H1 (cell line): ENCODE measurements at places on chromosomes 7 and 10. TPM values are rescaled to one million over a fixed set of nuclear protein-coding genes. Genes with fewer than 3 reads are reported as not detected.

Gene HERPUD2
- 15.6 and 18.3 TPM in 2 replicates for total RNA-seq

Gene TAS2R39
- total RNA-seq: not detected in 2 replicates

Gene INPP5F
- 97.9 and 101 TPM in 2 replicates for total RNA-seq

Gene TMEM236
- 0.07 and 0.11 TPM in 2 replicates for total RNA-seq

Gene ENTPD1
- total RNA-seq: 2.2 and 2.9 TPM in 2 replicates

Gene GLRX3
- total RNA-seq: 155 and 157 TPM in 2 replicates

Gene ZNF722
- total RNA-seq: not detected in 2 replicates

Gene CLRN3
- total RNA-seq: not detected in 2 replicates

Gene MNX1
- total RNA-seq: 0.39 and 0.52 TPM in 2 replicates

Gene TRIM73
- total RNA-seq: 0.90 and 1.0 TPM in 2 replicates

Gene MBLAC1
- total RNA-seq: 1.7 TPM in 2 replicates

Gene TDRD1
- total RNA-seq: 0.71 and 0.92 TPM in 2 replicates
